ENCODE measurements at places on chromosomes 6 and 20.

DNA sequence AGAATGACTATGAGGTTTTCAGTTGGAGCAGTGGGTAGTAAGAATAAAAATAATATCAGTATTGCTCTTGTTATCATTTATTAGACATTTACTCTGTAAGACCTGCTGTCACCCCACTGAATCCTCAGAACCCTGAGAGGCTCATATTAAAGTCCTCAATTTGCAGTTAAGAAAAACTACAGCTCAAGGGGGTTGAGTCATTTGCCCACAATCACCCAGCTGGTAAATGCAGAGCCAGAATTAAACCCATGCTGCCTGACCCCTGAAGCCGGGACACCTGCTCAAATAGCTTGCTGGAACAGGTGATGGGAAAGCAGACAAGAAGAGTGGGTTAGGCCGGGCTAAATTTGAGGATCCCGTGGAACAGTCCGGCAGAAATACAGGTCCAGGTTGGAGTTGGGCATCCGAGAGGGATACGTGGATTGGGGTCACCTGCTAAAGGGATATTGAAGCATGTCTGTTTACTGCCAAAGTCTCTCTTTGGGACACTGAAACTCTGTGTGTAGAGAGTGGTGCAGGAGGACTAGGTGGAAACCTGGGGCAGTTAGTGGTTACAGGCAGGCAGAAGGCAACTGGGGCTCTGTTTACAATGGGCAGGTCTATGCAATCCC, 344.1 kb downstream of the CDC5L start:
- DNase-seq = no peak

GRCh38 chr20:2524709-2525506, 11.5 kb upstream of the TMC2 start:
- no peak for DNase-seq

DNA sequence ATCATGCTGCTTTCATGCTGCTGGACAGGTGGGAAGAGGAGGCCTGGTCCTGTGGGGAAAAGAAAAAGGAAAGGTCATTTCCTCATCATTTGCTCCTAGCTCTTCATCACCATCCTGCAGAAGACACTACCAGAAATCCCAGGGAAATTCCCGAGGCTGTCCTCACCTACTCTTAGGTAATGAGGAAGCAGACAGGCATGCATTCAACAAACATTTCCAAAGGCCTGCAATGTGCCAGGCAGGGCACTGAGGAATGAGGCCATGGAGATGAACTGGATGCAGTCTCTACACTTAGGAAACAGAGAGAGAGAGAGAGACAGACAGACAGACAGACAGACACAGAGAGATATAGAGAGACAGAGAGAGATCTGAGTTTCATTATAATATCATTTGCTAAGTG, 83.0 kb upstream of the MRPS10 start:
- DNase-seq = no peak

DNA sequence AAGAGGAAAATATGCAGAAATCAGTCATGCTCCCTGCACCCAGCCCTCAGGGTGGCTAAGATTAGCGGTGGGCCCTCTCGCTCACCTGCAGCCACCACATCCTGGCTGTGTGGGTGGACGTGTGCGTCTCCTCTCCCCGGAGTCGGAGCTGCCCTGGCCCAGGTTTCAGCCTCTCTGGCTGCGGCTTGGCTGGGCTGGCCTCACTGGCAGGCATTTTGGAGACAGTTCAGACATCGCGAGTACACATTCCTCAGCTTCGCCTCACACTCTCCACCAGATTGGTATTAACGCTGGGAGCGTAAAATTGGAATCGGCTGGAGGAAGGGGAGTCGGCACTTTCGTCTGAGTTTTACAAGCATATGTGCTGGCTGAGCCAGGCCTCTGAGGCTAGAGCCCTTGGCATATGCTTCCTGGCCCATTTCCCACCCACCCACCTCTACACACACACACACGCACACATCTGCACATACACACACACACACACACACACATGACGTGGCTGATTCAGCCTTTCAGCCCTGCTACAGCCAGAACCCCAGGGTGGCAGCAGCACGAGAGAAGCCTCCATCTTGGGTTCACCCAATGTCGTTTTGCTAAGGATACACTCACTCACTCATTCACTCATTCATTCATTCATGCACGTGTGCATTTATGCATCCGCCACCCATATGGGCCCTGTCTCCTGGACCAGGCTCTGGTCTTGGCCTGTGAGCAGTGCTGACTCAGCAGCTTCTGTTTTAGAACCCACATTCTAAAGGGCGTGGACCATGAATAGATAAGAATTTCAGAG, 42.9 kb downstream of the BCAS4 start:
- no peak for DNase-seq

DNA sequence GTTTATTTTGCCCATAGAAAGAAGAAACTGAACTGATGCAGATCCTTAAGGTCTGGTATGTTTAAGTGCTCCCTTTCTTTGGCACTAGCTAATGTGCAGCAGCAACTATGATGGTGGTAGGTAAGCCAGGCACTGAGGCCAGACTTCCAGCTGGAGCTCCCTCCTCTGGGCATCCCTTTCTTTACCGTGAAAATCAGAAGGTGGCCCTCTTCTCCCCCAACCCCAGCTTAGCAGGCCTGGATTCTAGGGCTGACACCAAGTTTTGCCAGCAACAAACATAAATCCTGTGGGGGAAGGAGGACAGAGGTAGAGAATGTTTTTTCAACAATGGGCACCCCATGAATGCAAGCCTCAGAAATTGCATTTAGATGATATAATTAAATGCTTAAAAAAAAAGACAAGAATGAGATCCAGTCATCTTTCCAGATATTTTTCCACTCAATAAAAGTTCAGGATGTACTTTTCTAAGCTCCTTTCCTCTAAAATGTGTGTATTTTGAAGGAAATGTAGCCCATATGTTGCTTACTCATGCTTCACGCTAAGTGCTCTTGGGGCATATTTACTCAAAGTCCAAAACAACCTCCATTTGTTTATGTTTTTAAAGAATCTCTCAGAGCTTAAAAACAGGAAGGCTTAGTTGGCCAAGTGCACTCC, 123.9 kb upstream of the NXT1 start:
- no peak for DNase-seq

DNA sequence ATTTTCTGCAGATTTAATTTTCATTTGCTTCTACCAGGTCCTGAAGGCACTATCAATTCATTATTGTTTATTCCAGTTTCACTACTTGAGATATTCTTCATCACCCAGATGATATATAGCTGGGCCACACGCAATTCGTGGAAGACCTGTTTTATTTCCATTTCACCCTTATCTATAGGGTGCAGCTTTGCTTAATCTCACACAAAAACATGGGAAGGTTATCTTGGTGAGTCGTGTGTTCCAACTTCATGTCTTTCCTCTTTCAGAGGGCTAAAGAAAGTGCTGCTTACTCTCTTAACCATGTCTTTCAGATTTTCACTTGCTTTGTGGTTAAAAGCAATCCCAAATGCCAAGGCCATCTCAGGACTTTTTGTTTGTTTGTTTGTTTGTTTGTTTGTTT, 194.0 kb downstream of the SOD2 start:
- no peak for DNase-seq

DNA sequence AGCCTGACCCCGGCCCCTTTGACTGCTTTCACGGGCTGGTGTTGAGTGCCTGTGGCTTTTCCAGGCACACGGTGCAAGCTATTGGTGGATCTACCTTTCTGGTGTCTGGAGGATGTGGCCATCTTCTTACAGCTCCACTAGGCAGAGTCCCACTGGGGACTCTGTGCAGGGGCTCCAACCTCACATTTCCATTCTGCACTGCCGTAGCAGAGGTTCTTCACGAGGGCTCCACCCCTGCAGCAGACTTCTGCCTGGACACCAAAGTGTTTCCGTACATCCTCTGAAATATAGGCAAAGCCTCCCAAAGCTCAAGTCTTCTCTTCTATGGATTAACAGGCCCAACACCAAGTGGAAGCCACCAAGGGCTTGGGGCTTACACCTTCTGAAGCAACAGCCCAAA, 691.5 kb upstream of the POU3F2 start:
- DNase-seq = no peak

DNA sequence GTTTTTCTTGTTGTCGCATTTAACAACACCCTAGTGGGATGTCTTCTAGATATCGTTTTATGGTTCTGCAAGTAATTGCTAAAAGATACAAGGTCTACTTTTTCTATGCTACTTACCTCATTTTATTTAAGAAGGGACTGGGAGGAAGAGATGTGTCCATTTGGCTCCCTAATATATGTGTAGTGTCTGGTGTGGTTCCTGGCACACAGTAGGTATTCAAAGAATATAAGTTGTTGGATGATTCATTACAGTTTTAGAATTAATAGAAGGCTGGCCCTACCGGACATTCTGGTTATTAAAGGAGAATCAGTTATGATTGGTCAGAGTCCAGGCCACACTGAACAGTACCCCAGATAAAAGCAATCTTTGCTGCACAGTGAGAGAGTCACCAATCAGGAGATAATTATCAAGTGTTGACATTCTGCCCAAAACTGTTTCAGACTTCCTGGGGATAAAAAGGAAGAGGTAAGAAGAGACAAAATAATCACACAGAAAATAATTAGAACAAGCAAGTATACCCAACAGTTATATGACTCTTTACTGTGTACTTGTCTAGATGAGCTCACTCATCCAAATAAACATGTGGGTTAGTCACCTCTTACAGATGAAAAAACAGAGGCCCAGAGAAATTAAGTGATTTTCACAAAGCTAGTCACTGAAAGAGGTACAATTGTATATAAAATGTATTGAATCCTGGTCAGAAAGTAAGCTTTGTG, 7.0 kb downstream of the TMEM244 start:
- no peak for DNase-seq

DNA sequence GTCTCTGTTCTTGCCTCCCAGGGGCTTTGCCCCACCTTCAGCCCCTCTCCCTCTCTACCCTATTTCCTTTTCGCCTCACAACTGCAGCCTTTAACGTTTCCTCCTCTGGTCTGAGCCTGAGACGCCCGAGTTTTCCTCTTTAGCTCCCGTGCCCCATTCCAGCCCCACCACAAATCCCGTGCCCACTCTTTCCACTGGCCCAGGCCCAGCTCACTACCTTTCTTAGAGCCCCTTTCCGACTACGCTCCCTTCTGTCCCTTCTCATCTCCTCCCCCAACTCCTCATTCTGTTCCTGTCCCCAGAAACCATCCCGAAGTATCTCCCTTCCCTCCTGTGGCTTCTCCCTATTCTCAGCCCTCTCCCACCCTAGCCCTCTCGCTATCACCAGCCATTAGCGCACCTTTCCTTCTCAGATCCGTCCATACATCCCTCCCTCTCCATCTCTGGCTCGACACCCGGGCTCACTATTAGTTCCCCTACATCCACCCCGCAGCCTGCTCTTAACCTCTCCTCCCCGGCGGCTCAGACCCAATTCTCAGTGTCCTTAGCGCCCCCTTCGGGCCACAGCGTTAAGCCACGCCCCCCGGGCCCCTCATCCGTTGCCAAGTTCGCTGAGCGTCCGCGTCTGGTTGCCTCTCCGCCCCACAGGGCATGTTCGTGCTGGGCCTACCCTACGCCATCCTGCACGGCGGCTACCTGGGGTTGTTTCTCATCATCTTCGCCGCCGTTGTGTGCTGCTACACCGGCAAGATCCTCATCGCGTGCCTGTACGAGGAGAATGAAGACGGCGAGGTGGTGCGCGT, 2.7 kb downstream of the SLC32A1 start:
- DNase-seq = no peak

DNA sequence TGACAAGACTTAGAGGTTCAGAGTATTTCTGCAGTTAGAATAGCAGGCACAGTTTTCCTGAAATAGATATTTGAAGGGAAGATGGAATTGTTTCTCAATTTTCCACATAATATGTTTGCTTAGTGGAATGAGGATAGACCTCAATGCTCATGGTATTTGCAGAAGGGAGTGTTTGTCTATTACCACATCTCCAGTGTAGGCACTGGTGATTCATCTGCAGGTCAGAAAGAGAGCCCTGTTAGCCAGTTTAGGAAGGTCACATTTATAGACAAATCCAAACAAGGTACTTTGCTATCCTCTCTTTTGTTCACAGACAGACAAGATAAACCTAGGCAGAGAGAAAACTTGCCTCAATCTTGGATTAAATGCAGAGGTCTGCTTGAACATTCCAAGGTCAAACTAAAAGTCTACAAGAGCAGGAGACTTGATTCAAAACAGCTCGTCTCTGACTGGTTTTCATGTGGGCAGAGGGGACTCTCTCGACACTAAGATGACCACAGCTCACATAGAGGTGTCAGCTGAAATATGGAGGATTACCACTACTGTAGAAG, 22.8 kb downstream of the ISM1 start:
- no peak for DNase-seq

DNA sequence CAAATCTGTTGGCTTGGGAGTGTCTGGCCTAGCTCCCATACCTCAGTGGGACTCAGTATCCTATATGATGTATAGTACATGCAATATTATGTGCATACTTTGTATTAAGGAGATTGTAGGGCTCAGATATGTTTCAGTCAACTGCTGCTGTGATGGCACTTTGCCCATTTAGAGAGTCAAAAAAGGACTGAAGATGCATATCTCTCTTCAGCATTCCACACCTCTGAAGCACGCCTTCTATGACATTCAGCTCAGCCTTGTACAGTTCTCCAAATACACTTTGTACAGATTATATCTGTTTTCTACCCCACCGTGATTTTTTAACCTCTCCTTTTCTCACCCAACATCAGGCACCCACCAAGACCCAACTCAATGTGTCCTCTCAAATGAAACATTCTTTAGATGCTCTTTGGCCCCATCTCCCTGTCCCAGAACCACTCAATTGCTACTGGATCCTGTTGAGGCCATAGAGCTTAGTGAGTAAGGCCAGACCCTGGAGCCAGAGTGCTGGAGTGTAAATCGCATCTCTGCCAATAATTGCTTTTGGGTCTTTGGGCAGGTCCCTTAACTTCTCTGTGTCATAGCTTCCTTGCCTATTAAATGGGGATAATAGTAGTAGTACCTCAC, 15.6 kb downstream of the ENPP1 start:
- DNase-seq = no peak

GRCh38 chr20:34566978-34567891, 8.7 kb downstream of the MAP1LC3A start:
- DNase-seq = no peak

GRCh38 chr20:59633656-59634251, 29.4 kb downstream of the PHACTR3 start:
- DNase-seq = no peak

DNA sequence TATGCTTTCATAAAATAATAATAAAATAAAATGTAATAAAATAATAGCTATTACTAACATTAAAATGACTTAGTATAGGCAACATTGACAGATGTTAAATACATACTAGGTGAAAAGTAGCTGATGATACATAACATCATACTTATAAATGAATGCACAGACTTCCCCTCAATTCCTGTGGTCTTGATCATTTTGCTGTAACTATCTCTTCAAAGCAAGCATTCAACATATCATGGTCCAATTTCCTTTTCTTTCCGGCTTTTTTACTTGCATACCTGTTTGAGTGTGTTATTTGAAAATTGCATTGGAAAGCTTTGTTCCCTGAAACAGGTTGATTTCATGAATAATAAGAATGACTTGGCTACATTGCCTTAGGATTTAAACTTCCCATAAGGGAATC, 309.3 kb downstream of the HDGFL1 start:
- no peak for DNase-seq

- DNase-seq = no peak
Observed at GRCh38 chr6:63517221-63517620, 55.1 kb upstream of the LOC128125822 start.

GRCh38 chr6:33799454-33800113, 4.2 kb downstream of the MLN start:
- no peak for DNase-seq
